ENCODE measurements at places on chromosomes 11 and 22.

DNA sequence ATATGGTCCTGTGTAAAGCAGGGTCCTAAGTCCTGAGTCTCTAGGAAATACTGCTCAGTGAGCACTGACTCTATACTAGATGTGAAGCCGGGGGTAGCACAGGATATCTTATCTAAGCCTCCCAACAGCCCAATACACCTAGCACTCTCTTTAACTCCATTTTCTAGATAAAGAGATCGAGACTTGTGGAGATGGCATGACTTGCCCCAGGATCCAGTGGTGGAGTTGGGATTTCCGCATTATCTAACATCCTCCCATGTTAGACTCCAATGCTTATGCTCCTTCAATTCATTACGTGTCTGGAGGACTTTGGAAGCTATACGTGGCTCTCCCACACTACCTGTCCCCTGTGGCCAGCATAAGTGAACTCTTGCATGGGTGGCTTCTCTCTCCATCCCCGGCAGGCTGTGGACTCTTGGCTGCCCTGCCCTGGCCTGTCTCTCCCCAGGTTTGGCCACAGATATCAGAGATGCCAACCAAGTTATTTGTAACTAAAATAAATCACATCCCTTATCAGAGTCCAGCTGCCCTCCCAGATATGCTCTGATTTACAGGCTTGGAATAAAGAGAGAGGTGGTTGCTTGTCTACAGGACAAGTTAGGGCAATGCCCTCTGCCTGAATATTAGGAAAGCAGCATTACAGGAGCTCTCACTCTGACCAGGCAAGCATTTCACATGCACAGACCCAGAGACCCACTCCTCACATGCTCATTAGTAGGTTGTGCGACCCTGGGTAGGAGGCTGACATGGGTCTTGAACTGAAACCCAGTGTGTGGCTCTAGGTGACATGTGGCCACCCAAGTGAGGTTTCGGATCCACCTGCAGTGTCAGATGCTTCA is 4.5 kb downstream of the CD44 start:
- no peak for DNase-seq

DNA sequence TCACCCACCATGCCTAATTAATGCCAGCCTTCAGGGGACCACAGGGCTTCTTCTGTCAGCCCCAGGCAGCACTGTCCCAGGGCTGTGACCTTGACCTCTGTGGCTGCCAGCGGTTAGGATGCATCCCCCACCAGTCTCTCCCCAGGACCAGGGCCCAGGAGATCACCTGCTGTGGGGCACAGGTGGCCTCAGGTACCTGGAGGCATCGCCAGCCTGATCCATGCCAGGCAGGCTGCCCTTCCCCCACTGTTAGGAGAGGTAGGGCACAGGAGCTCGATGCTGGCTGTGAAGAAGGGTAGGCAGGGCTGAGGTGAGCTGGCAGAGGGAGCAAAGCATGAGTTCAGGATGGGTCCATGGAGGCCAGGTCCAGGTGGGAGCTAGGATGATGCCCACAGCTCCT is 16.7 kb upstream of the MDK start:
- DNase-seq: no peak

- no peak for DNase-seq
These were observed 15.2 kb upstream of the FCHSD2 start for GRCh38 chr11:73157101-73158010.

DNA sequence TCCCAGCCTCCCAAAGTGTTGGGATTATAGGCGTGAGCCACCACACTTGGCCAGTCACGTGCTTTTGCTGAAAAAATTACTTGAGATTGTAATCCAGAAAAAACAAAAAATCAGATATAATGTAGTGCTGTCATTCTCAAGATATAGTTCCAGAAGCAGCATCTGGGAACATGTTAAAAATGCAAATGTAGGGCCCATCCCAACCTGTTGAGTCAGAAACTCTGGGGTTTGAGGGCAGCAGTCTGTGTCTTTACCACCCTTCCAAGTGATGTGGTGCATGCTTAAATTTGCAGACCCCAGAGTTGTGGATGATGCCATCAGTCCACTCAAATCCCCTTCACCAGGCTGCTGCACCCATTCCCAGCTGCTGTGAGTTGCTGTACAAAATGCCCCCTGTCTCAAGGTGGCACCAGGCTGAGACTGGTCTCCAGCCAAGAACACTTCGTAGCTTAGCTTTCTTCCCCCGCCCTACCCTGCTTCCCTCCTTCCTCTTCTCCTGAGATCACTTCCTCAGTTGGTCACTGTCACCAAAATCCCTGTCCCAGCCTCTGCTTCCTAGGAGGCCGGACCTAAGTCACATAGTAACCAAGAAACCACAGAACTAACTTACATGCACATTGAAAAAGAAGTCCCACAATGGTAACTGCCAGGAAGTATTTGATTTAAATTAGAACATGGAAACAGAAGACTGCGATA is 18.2 kb upstream of the ARRB1 start:
- DNase-seq: no peak

DNA sequence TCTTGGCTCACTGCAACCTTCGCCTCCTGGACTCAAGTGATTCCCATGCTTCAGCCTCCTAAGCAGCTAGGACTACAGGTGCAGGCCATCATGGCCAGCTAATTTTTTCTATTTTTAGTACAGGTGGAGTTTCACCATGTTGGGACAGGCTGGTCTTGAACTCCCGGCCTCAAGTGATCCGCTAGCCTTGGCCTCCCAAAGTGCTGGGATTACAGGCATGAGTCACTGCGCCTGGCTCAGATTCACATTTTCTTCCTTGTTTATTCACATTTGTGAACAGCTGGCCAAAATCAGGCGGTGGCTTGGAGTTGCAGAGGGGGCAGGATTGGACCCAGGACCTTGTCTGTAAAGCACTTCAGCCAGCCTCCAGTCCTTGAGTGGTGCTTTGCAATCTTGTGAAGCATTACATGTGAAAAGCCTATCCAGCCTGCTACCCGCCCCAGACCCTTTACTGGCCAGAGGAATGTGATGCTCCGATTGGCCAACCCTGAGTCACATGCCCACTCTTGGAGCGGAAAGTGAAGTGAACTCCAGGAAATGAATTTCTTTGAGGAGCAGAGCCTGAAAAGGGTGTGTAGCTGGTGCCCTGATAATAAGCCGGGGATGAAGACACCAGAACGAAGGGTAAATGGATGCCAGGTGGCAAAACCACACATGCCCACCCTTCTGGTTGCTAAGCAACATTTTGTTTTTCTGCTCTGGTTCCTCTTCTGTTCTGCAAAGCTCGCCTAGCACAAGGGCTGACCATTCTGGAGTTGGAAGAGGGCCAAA is 62.6 kb upstream of the PTPRJ start:
- DNase-seq: peak; percentile 76

DNA sequence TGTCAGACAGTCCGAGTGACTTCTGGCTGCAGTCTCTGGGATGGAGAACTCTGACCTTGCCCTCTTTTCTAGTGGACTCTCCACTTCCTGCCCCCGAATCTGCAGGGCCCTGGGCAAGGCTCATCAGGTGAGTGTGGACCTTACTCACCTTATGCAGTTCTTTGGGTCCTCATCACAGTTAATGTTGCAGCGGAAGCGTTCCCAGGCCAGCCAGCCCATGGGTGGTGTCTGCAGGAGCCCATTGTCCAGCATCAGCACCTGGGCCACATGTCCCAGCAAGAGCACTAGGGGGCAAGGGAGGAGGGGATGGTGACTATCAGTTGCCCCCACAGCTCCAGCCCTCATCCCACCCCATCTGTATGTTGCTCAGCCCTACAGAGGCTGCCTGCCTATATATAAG is 2.3 kb downstream of the NAGA start:
- DNase-seq: no peak

GRCh38 chr11:33868647-33869461 is 23.0 kb downstream of the LMO2 start:
- DNase-seq: no peak

- DNase-seq: no peak
These were observed 4.3 kb downstream of the PPM1F start for GRCh38 chr22:21948390-21948789.

- no peak for DNase-seq
These were observed at the start of gene LRRC32 for GRCh38 chr11:76670485-76671236. Gene LRRC32, minus strand, starts transcription at chr11:76670747. Its CDS starts 4,793 bp downstream, at chr11:76665954.

- DNase-seq: no peak
These were observed 50.5 kb downstream of the SCUBE1 start for GRCh38 chr22:43292630-43293018.

GRCh38 chr11:122692444-122692843 is 36.9 kb downstream of the UBASH3B start:
- no peak for DNase-seq

DNA sequence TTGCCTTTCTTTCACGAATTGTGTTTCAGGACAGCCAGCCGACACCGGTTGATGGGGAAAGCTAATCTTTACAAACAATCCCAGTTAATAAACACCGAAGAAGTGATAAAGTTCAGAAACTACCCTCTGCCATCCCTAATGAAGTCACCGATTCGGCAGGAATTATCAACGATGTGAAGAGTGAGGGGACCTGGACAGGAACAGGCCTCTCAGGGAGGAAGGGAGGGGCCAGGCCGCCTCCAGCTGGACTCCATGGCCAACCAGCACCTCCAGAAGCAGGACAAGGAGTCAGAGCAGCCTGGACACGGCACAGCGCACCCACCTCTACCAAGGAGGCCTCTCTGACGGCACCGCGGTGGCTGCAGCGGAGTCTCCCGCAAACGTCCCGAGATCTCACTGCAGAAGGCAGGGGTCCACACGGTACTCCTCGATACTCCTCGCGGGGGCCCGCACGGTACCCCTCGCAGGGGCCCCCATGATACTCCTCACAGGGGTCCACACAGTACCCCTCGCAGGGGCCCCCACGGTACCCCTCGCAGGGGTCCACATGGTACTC is 3.9 kb downstream of the TOLLIP start:
- no peak for DNase-seq

GRCh38 chr22:37018815-37019308 is 385 bp downstream of the TST start:
- DNase-seq: no peak

DNA sequence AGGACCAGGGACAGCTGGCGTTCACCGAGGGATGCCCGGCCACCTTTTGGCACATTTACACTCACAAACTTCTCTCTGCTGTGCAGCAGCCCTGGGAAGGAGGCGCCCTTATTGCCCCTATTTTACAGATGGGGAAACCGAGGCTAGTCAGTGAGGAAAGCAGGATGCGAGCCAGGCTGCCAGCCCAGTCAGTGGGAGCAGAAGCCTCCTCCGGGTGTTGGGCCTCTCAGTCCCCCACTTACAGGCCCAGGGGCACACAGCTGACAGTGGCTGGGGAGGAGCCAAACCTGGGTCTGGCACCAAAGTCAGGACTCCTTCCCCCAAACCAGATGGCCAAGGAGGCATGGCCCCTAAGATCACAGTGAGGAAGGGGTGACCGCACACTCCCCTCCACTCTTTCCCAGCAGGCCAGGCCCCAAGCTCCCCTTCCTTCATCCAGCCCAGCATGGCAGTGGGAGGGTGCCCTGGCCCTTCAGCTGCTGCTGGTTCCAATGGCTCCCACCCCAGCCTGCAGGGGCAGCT is 121.4 kb upstream of the ANO1 start:
- DNase-seq: no peak

DNA sequence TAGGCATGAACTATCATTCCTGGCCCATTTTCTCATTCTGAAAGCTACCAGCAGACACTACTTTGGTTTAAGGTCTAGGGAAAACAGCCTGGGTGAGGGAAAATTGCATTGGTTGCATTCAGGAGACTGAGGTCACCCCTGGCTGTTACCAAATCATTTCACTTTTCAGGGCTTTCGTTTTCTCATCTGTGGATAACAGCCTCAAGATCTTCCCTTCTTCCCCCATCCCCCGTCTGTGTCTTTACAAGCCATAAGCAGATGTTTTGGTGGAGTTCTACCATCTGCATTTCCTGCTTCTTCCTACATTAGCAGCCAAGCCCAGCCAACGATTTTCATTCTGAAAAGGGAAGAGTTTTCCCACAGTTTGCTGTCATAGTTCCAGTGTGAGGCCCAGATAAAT is 130.4 kb downstream of the HIPK3 start:
- no peak for DNase-seq

GRCh38 chr11:27075192-27075591 is 34.6 kb downstream of the BBOX1 start:
- DNase-seq: no peak

DNA sequence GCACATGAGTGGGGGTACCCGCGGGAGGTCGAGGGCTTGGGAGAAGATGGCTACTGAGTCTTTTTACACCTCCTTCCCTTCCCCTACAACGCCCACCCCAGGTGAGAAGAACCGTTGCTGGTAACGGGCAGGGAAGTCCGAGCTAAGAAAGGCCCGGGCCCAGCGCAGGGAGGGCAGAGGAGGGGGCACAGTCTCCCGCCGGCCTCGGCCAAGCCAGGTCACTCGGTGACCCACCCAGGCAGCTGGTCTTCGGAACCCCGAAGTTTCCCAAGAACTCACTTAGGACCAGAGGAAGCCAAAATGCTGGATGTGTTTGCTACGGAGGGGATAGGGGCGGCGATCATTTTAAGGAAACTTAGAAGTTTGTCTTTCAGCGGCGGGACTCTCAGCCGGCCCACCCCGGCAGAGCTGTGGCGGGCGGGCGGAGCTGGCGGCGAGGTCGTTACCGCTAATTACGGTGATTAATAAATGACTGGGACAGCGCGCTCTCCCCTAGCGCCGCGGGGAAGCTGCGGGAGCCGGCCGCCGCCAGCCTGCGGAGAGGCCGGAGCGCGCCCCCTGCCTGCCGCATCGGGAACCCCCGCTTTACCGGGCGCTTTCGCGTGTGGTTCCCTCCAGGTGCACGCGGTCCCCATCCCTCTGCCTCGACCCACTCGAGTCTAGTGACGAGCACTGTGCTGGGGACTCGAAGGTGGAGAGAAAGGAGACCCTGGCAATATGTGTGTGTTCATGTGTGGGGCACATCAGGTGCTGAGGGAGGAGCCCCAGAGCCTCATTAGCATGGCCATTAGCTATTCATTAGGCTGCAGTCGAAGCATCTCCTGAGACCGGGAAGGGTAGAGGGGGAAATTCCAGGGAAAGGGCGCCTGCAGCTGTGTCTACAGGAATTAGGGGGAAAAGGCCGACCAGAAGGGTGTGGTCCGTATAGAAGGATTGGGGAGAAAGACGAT is 945 bp downstream of the ROBO3 start:
- DNase-seq: no peak

DNA sequence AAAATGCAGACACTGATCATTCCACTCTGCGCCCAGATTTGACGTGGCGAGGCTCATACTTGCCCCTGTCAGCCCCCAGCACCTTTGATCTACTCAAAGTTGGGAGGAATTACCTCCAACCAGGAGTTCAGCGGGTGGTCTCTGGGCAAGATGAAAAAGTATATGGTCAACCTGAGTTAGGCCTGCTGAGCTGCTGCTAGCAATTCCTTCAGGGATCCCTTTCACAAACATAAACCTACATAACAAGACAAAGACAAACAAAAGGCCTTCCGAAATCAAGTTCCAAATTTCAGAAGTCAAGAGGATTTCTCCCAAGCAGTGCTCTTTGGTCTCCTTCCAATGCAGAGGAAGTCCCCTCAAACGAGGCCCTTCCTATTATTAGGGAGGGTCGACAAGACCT is 20.8 kb downstream of the CLDN5 start:
- DNase-seq: no peak

GRCh38 chr22:21022955-21023614 is 8.1 kb downstream of the P2RX6 start:
- DNase-seq: no peak

DNA sequence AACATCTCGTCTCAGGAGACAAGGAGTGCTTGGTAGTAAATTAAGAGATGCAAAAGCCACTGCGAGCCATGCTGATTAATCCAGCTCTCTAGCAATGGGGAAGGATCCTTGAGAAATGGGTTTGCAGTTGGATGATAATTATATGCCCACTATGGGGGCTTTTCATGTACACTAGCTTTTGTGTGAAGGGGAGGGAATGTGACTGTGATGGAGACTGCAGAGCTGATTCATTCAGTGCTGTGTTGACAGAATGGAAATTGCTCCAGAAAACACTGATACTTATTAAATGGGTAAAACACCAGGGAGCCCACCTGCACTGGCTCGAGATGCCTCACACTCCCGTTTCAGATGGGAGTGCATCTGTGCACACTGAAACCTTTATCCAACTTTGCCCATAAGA is 37.0 kb upstream of the KIRREL3 start:
- no peak for DNase-seq
